ENCODE measurements at places on chromosomes 13 and 19.

DNA sequence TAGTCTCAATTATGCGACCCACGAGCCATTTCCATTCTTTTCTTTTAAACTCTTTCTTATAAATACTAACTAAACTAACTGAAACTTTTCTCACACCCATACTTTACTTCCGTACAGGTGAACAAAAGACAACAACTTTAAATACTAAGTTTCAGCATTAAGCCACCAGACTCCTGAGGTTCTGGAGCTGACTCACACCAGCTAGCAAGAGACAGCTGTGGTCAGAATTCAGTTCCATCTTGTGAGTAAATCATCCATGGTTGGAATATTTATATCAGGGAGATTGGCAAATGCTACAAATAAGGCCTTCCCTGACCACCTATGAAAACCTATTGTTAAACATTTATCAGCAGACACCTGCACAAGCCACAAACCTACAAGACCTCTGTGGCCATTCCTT, 897.0 kb downstream of the EFNB2 start:
- DNase-seq, result no peak

- DNase-seq, result peak; percentile 2
Observed at GRCh38 chr13:28819046-28819730, 951 bp upstream of the MTUS2 start.

- peak; percentile 83 for DNase-seq
Observed at GRCh38 chr19:47330466-47330869, 1.5 kb upstream of the C5AR2 start.

DNA sequence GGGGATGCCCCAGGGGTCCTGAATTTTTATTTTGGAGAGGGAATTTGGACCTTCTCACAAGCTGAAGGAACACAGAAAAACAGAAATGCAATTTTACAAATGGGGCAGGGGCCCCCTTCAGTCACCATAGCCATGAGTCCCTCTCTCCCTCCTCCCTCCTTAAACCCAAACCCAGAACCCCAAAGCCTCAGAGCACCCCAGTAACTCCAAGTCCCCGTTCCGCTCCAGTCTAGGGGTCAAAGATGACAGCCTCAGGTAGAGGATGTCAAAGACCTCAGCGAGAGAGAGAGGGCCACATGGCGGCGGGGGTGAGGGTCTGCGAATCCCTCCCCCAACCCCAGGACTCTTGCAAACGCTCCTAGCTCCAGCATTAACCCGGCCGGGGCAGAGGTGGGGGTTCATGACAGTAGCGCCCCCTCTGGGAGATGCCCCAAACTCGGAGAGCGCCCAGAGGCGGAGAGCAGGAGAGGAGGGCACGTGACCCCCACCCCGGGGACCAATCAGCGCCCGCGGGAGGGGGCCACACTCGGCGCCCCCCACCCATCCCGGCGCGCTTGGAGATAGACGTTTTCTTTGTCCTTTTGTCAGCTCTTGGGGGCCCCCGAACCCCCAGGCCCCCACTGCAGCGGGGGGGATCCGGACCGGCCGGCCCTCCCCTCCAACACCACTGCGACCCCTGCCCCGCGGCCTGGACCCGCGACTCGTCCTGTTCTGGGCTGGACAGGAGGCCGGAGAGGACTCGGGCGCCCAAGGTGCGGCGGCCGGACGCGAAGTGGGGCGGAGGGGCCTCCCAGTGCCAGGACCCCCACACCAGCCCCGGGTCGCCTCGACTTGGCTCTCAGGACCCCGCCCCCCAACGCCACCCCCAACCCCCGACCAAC, 20.8 kb upstream of the SEMA6B start:
- DNase-seq, result no peak

DNA sequence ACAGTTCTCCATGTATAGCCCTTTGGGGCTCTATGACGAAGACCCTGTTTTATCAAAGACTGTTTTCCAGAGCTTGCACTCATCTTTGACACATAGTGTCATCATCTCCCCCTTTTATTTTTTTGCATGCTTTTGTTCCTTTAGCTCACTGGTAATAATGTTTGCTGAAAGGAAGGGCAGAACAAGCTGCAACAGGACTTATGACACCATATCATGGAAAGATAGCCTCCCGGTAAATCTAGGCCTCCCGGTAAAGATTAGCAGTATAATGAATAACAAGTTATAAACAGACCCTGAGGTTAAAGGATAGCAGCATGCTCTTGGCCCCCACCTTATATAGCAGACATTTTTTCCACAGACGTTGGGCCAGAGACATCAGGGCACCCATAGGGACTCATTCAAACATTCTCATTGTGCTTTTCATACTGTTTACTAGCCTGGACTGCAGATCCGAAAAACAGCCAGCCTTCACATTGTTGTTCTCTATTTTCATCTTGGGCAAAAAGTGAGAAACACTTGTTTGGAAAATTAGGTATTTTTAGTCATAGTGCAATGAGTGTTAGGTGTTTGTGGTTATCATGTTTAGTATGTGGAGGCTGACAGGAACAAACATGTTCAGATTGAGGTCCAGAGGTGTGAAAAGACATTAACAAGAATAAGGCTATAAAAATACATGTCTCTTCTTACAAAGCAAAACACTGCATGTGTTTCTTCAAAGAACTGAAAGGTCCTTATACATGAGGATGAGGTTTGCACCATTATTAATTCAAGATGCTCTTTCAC, 136.9 kb upstream of the SPRY2 start:
- DNase-seq, result no peak

DNA sequence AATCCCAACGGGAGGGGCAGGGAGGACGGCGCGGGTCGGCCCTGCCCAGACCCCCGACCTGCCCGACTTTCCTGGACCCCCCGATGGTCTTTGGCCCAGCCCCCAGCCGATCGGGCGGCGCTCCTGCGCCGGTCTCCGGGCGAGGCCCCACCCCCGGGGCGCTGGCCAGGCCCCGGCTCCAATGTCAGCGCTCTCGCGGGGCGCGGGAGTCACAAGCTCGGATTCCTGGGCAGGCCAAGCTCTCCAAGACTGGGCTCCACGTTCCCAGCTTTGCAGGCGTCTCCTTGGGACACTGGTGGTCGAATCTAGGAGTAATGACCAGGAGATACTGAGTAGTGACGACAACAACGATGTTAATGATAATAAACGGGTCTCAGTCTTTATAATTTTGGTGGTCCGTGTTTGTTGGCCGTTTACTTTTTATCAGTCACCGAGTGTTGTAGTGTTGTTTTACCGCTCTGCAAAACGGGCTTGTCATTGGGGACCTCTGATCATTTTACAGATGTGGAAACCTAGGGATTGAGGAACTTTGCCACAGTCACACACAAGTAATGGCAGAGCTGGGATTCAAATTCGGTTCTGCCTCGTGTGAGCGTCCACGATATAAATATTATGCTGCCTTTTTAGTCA, 545 bp downstream of the RAD23A start:
- DNase-seq, result peak; percentile 82

DNA sequence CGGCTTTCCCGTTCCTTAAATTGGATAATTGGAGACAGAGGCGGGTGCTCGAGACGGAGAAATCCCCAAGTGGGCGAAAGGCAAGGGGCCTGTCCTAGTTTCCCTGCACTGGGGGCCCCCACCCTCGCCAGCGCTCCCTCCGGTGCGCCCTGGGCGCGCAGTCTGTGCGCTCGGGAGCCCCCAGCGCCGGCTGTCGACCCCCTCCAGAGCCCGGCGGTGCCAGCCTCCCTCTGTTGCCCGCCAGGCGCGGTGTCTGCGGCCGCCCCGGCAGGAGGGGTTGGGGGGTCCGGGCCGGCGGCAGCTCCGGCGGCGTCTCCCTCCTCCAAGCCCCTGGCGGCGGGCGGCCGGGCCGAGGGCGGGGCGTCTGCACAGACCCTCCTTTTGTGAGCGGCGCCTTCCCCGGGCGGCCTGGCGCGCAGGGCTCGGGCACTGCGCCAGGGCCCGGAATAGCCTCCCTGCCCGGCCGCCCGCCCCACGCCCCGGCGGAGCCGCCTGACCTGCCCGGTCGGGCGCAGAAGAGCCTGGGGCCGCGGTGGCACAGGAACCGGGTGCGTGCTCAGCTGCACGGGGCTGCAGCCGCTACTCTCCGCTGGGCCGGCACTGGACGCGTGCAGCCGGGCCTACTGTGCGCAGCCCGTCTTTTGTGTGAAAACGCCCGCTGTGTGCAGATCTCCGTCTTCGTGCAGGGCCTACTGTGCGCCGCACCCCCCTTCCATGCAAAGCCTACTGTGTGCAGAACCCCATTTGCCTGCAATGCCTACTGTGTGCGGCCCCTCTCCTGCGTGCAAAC, 13.2 kb downstream of the GADD45B start:
- peak; percentile 44 for DNase-seq

DNA sequence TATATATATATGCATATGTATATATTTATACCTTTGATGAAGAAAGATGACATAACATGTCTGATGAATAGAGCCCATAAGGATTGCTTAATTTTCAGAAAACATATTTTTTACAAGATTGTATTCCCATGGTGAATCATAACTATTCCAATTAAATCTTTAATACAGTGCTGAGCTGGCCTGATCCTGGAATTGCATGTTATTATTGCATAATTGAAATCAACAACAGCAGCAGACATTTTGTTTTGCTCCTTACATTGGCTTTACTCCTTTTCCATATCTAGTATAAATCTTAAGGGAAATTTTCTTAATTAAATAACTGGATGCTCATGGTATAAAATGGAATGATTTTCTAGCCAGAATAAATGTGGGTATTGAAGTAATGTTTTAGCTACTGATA, 22.0 kb downstream of the POSTN start:
- DNase-seq, result no peak

DNA sequence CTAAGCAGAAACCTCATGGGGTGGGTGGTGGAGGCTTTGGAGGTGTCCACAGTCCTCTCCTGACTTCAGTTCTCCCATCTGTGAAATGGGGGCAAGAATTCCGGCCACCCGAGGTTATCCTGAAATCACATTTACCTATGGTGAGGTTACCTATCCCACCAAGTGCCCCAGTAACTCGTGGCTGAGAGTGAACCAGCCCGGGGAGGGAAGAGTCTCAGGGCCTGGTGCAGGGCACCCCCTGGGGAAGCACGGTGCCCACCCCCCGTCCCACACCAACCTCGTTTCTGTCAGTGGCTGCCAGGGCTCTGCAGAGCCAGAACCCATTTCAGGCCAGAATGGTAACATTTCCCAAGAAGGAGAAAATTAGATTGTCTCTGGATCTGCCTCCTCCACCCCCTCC, 83.7 kb upstream of the VSTM2B start:
- no peak for DNase-seq

DNA sequence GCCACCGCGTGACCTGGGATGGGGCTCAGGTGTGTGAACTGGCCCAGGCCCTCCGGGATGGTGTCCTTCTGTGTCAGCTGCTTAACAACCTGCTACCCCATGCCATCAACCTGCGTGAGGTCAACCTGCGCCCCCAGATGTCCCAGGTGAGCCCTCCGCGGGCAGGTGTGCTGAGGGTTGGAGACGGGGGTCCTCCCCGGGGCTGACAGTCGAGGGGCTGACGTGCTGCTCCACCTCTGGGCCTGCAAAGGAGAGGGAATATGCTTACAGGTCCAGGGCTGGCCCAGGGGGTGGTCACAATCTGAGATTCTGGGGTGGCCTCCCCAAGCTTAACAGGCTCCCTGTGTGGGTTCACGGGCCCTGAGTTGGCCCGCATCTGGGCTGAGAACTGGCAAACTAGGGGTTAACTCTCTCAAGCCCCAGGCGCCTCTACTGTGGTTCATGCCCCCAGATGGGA, 386 bp downstream of the VAV1 start:
- DNase-seq, result no peak

- no peak for DNase-seq
Observed at GRCh38 chr19:13451434-13451995, 54.8 kb downstream of the CACNA1A start.

DNA sequence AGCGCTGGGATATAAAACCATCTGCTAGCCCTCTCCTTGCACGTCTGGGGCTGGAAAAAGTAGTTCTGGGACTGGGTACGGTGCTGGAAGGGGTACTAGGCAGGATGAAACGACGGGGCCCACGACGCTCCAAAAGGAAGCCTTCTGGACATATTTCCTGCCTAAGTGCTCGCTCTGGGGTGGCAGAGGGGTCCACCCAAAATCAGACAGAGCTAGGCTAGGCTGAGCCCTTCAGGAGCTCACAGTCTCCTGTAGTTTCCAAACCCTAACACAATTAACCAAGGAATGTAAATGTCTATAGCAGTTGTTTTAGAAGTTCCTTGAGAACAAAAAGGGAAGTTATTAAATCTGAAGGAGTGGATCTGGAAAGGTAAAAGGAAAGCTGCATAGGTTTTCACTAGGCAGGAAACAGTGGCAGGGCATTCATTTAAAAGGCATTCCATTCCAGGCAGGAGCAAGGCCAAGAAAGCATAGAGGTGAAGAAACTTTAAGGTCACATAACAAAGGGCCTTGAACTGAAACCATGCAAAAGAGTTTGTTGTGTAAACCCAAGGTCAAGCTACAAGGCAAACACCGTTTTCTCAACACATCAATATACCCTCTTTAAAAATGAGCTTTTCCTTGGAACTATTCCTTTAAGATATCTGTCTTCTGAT, 634 bp upstream of the DIAPH3 start:
- DNase-seq, result no peak

- DNase-seq, result no peak
Observed at GRCh38 chr19:31825134-31826094, 476.2 kb upstream of the TSHZ3 start.

- no peak for DNase-seq
Observed at GRCh38 chr19:10639836-10640235, 14.3 kb upstream of the ILF3 start.

- DNase-seq, result no peak
Observed at GRCh38 chr19:32895384-32895783, 25.8 kb upstream of the SLC7A9 start.

- no peak for DNase-seq
Observed at GRCh38 chr19:19997656-19998268, 41.5 kb downstream of the ZNF682 start.

DNA sequence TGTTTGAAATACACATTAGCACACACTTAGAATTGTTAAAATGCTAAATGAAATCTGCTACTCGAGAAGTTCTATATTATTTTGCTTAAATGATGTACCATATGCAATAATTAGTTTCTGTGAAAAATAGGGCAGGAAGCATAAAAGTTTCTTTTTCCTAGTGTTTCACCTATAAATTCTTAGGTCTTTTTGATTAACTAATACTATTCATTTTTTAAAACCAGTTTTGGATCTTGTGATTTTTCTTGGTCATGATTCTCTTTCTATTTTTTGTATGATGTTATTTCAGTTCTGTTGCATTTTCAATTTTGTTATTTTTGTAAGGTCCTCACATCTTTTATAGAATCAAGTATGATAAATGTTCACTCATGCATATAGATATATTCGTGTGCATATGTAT, 66.1 kb downstream of the URI1 start:
- no peak for DNase-seq

DNA sequence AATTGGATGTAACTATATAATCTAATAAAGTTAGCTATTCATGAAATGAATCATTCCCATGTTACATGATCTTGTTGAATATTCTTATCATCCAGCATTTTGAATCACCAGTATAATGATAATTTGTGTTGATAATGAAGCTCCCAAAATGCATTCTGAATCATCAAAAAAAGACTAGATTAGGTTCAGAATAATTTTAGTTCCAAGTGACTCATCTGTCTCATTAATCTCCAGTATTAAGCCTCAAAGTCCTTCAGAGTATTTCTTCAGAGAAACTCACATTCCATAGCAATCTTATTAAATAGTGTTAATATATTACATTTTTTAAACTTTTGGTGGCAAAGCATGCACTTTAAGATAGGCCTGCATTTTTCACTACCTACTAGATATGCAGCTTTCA, 207.5 kb downstream of the SLITRK5 start:
- no peak for DNase-seq

- no peak for DNase-seq
Observed at GRCh38 chr13:72804301-72804700, 22.4 kb downstream of the PIBF1 start.
